ENCODE measurements at places on chromosomes 2 and 18.

DNA sequence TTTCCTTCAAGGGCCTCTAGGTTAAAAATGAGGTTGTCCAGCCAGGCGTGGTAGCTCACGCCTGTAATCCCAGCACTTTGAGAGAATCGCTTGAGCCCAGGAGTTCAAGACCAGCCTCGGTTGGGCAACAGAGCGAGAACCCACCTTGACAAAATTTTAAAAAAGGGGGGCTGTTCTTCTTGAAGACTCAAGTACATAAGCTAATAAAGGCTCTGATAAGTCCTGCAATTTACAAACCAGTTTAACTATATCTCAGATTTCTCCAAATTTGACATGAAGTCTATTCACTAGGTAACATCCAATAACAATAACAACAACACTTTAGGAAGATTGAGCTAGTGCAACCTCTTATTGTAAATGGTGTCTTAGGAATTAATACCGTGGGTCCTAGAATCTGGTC, 129.7 kb downstream of the MAPK4 start:
- no peak for DNase-seq

GRCh38 chr2:22481486-22482259, 903.3 kb upstream of the KLHL29 start:
- DNase-seq = no peak

GRCh38 chr2:179460181-179460929, 195.7 kb upstream of the SESTD1 start:
- no peak for DNase-seq

DNA sequence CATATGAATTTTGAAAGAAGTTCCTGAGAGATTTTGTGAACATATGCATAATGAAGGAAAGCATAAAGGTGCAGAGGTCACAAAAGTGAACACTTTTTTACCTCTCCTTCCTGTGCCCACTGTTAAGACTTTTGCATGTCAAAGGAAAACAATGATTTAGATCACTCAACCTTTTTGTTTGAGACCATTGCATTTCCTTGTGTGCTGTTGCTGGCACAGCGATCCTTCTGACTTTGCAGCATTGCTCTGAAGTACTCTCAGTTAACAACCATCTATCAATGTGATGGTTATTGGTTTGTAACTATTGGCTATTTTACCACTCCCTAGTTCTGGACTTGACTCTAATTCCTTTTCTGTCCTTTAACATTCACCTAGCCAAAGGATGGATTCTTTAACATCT, 61.7 kb upstream of the TFPI start:
- DNase-seq = no peak

DNA sequence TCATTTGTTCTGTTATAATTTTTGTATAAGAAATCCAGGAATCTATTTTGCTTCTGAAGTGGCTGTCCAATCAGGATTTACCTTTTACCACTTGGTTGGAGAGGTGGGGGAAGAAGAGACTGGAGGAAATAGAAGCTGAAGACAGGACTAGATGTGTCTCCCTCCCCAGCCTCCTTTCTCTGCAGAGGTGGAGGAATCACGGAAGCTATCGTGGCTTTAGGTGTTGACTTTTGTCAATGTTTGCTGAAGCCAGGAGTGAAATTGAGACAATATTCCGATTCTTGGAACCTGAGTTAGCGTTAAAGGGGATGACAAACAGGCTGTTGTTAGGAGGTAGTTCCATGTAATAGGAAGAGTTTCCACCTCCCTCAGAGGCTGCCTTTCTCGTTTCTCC, 43.5 kb downstream of the PDCL3 start:
- DNase-seq = no peak

- no peak for DNase-seq
Observed at GRCh38 chr2:105765415-105766299, 20.9 kb downstream of the NCK2 start.

- DNase-seq = no peak
Observed at GRCh38 chr2:42369532-42370229, 8.7 kb upstream of the COX7A2L start.

- DNase-seq = no peak
Observed at GRCh38 chr2:228522276-228522675, 340.8 kb upstream of the SPHKAP start.
